ENCODE measurements at places on chromosomes 3 and 15. TPM values are rescaled to one million over a fixed set of nuclear protein-coding genes. Genes with fewer than 3 reads are reported as not detected.

- peak; percentile 74 for DNase-seq
Observed at GRCh38 chr3:187368251-187369088, at the start of gene RTP4. Gene RTP4, plus strand, starts transcription at chr3:187368385. Its CDS starts 57 bp downstream, at chr3:187368442.

DNA sequence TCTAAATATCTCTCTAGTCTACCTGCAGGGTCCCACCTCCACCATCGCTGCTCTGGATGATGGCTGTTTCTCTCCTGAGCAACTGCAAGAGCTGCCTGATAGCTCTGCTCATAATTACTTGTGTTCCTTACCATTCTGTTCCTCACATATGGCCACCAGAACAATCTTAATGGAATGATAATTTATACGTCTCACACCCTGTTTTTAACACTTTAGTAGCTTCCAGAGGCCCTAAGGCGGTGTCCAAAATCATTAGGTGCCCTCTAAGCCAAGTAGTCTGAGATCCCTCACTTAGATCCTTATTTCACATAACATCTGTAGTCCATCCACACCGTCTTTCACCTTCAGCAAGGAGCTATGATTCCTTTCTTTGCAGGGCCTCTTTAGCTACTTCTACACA, 373.3 kb downstream of the GBE1 start:
- no peak for DNase-seq

TLR9 gene
- polyA plus RNA-seq, result not detected

GOLGA8T gene
- polyA plus RNA-seq, result not detected

HESX1 gene
- 0.31 TPM for polyA plus RNA-seq

ACKR4 gene
- 0.02 TPM for polyA plus RNA-seq
